ENCODE measurements at places on chromosomes 5 and 9.
A peak's percentile ranks its signal among the peaks of the same experiment; 100 is the strongest.

- no peak for DNase-seq
These were observed 168.7 kb upstream of the GNA14 start for GRCh38 chr9:77816641-77817341.

GRCh38 chr9:93574900-93575795 is 1.2 kb upstream of the PHF2 start:
- DNase-seq, result no peak

GRCh38 chr9:20289423-20290010 is 332.8 kb downstream of the MLLT3 start:
- no peak for DNase-seq

- DNase-seq, result no peak
These were observed 53.2 kb upstream of the C9orf72 start for GRCh38 chr9:27626244-27627187.

DNA sequence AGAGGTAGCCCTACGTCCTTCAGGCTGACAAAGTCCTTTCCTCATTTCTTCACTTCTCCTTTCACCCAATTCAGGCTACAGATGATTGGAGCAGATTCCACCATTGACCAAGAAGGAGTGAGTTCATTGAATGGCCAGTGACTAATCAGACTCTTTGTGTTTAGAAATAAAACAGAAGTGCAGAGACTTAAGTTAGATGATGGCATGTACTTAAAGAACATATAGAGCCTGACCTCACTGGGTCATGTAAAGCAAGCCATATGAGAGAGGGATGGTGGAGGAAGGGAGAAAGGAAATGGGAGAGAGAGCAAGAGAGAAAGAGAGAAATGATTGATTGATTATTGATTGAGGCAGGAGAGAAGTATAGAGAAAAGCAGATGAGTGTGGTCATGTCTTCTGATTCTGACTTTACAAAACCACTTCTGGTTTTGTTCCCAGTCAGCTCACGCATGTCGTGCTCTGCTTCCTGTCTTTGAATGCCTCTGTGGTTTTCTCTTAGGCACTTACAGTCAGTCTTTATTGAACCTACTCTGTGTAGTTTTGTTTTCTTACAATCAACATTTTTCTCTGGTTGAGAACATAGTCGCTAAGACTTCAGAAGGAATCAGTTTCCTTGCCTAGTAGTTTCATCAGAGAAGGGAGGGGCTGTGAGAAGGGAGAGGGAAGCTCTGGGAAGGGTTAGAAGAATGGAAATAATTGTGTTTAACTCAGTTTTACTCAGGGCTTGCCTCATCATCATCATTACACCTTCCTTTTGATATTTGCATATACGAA is 149.2 kb upstream of the KLF9 start:
- DNase-seq, result no peak

DNA sequence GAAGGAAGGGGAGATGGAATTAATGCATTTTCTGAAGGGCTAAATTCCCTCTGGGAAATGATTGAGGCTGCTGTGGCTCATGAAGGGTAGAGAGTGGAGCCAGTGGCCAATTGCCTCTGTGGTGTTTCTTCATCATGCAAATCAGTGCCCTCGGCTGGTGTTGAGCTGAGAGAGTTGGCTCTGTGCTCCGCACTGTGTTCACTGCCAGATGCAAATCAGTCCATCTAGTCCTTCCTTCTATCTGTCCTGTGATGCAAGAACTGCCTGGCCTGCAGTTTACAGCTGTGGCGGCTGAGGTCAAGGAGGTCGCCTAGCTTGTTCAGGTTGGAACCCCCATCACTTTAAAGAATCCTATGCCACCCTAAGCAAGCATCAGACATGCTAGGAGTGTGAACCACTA is 6.0 kb downstream of the TMEM171 start:
- DNase-seq, result no peak

DNA sequence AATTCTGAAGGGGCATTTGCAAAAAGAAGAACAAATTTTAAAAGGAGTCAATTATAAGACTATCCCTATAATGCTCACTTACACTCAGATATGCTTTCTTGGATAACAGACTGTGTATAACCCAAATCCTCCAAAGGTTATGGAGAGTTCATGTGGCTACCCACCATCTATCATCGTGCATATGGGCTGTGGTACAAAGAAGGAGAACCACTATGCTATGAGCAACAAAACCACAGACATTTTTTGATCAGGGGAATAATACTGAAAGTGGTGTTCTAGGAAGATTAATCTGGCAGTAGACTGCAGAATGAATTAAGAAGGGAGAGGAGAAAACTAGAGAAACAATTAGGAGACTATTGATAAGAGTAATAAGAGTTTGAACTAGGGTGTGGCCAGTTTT is 16.8 kb downstream of the NR3C1 start:
- no peak for DNase-seq

DNA sequence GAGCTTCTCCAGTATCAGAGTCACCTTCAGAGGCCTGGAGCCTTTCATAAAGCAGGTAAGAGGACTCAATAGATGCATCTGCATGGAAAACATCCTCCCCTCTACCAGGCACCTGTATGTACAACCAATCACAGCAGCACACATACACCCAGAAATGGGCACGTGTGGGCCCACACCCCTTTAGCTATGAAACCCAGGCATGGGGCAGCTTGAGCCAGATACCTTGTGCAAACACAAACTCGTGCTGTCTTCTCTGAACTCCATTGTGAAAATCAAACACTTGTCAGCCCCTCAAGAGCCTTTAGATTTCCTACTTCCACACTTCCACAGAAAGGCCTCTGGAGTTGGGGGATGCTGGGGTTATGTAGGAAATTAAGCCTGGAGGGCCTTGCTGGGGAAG is 1.1 kb upstream of the CSF2 start:
- no peak for DNase-seq

DNA sequence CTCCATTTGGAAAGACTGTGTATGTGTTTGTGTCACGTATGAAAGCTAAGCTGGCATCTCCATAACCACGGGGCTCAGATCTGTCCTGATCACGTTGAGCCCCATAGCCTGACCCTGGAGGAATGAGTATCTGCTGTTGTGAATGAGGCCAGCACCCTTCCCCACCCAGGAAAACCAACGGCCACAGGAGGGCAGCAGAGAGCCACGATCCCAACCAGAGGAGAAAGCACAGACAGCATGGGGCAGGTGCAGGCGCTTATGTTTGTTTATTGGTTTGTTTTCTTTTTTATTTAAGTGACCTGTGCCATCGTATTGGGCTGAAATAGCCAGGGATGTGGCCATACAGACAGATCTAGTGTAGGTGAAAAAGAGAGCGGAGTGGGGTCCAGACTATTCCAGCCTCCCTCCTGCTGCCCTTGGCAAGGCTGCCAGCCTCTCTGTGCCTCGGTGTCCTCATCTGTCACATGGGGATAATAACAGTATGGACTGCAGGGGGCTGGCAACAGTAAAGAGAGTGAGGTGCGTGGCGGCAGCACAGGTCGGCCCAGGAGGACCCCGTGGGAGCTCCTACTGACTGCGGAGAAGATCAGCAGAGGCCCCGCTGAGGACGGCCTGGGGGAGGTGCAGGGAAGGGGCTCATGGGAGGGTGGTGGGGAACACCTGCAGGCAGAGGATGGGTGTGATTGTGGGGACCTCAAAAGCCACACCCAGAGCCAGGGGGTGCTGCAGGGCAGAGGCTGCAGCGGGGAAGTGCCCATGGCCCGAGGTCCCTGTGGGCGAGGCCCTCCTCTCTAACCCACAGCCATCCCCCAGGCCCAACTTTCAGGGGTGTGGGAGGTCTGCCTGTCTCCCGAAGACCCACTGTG is 12.1 kb downstream of the OR2V2 start:
- DNase-seq, result peak; percentile 48

DNA sequence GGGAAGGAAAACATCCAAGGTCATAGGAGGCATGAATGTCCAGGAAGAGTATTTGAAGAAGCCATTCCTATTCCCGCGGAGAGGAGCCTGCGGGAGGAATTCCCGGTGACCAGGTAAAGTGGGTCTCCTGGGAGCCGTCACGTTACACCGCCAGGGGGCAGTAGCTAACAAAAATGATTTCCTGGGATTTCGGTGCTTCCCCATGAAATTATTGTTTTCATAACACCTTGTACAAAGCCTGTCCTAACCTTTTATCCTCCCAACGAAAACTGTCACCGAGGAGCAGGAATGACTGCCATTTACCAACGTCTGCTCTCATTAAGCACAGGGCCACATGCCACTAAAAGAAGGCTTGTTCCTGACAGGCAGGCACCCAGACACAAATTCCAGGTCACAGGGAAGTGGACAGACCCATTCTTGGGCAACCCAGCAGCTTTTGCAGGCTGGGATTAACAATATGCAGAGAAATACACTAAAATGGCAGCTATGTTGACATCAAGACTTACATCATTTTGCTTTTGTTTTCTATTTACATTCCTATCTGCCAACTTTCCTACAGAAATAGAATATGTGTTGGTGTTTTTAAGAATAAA is 41.2 kb upstream of the CTSL start:
- no peak for DNase-seq

DNA sequence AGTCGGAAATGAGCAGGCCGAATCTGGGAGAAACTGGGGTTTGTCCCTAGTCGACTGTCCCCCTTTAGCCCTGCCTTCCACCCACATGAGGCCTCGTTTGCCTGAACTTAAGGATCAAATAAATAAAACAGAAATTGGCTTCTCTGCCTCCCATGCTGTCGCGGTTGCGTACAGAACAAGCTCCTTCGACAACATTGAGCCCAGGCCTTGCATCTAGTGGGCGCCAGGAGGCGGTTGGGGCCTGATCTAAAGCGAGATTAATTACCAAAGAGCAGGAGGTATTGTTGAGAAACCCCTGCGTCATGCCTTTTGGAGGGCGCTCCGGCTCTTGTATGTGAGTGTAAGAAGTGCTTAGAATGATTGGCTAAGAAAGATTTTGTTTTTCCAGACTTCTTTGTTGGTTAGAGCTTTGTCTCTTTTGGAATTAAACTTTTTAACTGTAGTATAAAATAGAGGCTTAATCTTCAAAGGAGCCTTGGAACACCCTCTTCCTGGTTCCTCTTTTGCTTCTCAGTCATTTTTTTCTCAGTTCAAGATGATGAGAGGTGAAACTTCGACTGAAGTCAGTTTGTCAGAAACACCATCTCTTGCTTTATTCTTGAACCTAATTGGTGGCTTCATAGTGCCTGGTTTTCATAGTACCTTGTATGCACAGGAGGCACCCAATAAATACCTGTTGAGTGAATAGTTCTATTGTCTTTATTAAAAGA is 828 bp downstream of the ATP6V0E1 start:
- peak; percentile 58 for DNase-seq

- DNase-seq, result no peak
These were observed 704 bp downstream of the CCDC112 start for GRCh38 chr5:115295777-115296123.

DNA sequence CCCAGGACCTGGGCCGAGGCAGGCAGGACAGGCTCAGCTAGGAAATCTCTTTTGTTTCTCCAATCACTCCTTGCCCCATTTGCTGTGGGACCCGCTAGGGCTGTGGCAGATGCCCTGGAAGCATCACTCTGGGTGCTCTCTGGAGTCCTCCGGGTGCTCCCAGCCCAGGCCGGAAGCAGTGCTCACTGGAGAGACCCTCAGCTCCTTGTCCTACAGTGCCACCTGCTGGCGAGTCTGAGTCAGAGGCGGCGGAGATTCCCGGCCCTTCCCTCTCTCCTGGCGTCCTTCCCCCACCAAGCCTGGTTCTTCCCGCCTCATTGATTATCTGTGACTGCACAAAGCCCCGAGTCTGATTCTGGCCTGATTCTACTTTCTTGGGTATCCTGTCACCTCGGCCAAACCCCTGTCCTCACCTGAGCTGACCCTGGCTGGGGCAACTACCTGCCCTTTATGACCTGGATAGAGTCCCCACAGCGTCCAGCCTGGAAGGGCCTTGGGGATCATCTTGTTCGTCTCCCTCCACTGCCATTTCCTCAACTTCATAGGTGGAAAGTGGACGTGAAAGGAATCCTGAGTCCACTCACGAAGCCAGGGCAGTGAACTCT is 7.3 kb upstream of the BARHL1 start:
- DNase-seq, result no peak

GRCh38 chr9:126925876-126926275 is 11.3 kb downstream of the RALGPS1 start:
- no peak for DNase-seq

GRCh38 chr9:12318732-12319685 is 374.2 kb upstream of the TYRP1 start:
- DNase-seq, result no peak

- DNase-seq, result peak; percentile 63
These were observed 950 bp downstream of the RGMB start for GRCh38 chr5:98774192-98775033.

- DNase-seq, result no peak
These were observed 653.0 kb downstream of the MTRR start for GRCh38 chr5:8521991-8522390.

- DNase-seq, result no peak
These were observed 325.0 kb downstream of the EDIL3 start for GRCh38 chr5:84059672-84060071.

GRCh38 chr5:180591311-180591887 is at the start of gene SCGB3A1:
SCGB3A1 (minus strand) TSS chr5:180591499; CDS start chr5:180591462, 37 bp downstream.
- DNase-seq, result no peak

- DNase-seq, result no peak
These were observed 44.9 kb upstream of the ADAMTSL1 start for GRCh38 chr9:18429070-18429469.

GRCh38 chr9:131670247-131671132 is 69.4 kb downstream of the RAPGEF1 start:
- DNase-seq, result no peak

Measured in DMS 273 treated with DMSO at 0.1 percent for 48 hours (cell line).